Effector memory CD4-positive, alpha-beta T cell (primary cell): ENCODE measurements at places on chromosomes 6 and 20.

DNA sequence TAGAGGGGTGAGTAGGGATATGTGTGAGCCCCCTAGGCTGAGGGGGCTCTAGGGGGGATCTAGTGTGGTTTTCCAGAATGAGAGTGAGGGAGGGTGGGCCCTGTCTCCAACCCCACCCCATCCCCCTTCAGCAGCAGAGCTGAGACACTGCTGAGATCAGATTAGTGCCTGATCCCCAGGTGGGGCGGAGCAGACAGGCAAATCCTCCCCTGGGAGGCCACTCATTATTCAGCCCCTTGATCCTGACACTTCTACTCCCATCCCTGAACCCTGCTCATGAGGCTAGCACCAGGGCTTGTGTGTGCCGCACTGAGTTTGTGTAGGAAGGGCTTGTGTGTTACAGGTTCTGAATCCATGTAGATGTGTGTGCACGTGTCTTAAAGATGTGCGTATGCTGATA lies 42.5 kb downstream of the SPDEF start:
- DNase-seq = no peak

DNA sequence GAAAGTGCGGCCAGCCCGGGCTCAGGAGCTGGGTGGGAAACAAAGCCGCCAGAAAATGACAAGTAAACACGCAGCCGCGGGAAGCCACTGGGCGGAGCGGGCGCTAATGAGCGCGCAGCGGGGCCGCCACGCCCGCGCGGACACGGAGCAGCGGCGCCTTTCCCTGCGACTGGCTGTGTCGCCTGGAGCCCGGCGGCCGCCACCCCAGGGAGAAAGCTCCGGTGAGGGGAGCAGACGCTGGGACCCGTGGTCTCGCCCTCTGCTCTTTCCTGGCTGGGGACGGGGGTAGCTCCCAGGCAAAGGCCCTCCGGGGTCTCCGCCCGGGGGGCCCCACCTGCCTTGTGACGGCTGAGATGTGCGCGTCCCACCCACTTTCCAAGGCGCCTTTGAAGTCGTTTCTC lies 54.9 kb downstream of the PRR18 start:
- DNase-seq = no peak

DNA sequence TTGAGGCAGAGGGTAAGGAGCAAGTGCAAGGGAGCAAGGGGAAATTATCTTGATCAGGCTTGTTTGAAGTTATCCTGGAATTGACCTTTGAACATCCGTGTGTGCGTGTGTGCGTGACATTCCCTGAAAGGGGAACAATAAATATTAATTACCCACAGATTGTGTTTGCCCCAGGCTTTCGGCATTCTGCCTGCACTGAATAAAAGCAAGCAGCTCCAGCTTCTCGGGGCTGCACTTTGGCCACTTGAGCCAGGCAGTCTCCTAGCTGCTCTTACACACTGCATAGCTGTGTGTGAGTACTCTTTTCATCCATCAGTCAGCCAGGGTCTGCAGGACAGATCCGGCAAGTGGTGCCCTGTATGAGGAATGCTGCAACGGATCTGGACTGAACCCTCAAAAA lies 107.7 kb upstream of the BTN3A2 start:
- DNase-seq = no peak

- no peak for DNase-seq
Observed at GRCh38 chr6:169983651-169984050, 232.2 kb downstream of the ERMARD start.

GRCh38 chr6:21965953-21966539 lies 330.8 kb downstream of the PRL start:
- DNase-seq = no peak

GRCh38 chr20:36872852-36873251 lies 3.1 kb upstream of the TLDC2 start:
- DNase-seq = no peak

DNA sequence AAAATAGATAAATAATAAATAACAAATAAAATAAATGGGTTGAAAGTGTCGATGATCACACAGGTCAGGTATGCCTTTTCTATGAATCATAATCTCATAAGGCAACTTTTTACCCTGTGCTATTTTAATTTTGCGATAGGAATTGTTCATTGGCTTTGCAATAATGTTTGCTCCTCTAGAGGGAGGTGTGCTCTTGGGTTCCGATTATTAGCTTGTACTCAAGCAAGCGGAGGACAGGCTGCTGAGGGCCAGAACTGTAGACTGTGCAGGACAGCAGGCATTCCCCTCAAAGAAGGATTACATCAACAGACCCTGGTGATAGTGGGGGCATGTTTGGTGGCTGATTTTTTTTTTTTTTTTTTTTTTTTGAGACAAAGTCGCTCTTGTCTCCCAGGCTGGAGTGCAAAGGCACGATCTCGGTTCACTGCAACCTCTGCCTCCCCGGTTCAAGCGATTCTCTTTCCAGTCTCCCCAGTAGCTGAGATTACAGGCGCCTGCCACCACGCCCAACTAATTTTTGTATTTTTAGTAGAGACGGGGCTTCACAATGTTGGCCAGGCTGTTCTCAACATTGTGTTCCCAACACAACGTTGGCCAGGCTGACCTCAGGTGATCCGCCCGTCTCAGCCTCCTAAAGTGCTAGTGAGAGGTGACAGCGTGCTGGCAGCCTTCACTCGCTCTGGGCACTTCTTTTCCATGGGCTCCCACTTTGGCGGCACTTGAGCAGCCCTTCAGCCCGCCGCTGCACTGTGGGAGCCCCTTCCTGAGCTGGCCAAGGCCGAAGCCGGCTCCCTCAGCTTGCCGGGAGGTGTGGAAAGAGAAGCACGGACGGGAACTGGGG lies 35.6 kb downstream of the RIOK1 start:
- DNase-seq = no peak

DNA sequence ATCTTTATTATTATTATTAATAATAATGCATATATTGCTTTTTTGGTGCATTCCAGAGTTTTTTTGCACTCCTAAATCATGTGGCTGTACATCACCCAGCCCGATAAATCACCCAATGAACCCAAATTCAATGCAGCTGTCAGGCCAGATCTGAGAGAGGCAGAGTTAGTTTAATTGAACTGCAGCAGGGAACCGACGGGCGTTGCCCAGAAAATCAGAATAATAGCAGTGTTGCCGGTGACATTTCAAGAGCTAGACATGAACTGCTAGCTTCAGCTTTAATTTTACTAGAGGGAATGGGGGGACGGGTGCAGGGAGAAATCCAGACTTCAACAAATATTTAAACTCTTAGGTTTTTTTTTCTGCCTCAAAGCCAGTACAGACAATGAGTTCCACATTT lies 135.0 kb downstream of the CLIC5 start:
- no peak for DNase-seq

- DNase-seq = no peak
Observed at GRCh38 chr20:56417911-56418310, 5.9 kb downstream of the CASS4 start.

GRCh38 chr6:90062667-90063066 lies 168.4 kb downstream of the GJA10 start:
- no peak for DNase-seq

GRCh38 chr20:13111249-13111911 lies 102.6 kb downstream of the SPTLC3 start:
- no peak for DNase-seq

- DNase-seq = no peak
Observed at GRCh38 chr20:20430066-20430465, 62.2 kb downstream of the INSM1 start.

DNA sequence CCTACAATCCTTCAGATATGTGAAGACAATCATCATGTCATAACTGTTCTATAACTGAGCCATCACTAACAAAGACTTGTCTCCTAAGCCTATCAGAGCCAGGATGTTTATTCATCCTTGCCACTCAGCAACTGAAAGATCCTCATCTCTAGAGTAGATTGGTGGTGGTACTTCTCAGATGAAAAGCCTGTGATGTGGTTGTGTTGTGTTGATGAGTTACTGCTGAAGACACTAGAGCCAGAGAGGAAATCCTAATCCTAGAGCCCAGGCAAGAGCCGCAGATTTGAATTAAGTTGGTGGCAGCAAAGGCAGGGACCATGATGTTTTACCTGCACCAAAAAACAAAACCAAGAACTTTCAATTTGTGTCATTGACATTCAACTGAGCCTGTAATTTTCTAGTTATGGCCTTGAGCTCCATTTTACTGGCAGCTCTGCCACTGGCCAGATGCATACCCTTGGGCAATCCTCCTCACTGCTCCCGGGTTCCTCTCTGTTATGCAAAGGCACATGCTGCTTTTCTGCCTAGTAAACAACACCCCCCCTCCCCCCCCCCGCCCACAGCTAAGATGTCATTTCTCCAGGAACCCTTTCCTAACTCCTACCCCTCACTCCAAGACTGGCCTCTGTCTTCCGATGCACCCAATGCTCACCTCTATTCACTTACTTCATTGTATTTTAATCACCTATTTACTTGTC lies 50.2 kb upstream of the REV3L start:
- DNase-seq = no peak

GRCh38 chr6:139824864-139825263 lies 450.4 kb upstream of the CITED2 start:
- no peak for DNase-seq

GRCh38 chr6:158865769-158866168 lies 46.6 kb upstream of the EZR start:
- no peak for DNase-seq

DNA sequence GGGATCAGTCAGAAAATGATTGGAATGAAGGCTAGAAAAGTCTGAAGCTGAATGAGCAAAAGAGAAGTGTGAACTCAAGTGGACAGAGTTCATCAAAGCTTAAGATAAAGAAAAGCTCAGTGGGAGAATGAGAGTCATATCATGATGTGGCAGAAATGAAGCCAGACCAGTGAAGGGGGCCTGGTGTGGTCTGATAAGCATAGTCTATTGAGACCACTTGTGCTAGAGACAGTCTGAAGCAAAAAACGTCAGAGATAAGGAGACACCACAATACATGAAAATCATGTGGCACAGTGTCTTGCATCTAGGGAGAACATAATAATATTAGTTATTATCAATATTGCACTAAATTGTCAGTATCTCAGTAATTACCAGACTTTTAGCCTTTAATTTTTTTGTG lies 601.5 kb downstream of the UTRN start:
- DNase-seq = no peak

GRCh38 chr20:43767686-43768474 lies 41.1 kb upstream of the GTSF1L start:
- DNase-seq = no peak

- no peak for DNase-seq
Observed at GRCh38 chr20:39853636-39854035, 835.4 kb downstream of the MAFB start.

DNA sequence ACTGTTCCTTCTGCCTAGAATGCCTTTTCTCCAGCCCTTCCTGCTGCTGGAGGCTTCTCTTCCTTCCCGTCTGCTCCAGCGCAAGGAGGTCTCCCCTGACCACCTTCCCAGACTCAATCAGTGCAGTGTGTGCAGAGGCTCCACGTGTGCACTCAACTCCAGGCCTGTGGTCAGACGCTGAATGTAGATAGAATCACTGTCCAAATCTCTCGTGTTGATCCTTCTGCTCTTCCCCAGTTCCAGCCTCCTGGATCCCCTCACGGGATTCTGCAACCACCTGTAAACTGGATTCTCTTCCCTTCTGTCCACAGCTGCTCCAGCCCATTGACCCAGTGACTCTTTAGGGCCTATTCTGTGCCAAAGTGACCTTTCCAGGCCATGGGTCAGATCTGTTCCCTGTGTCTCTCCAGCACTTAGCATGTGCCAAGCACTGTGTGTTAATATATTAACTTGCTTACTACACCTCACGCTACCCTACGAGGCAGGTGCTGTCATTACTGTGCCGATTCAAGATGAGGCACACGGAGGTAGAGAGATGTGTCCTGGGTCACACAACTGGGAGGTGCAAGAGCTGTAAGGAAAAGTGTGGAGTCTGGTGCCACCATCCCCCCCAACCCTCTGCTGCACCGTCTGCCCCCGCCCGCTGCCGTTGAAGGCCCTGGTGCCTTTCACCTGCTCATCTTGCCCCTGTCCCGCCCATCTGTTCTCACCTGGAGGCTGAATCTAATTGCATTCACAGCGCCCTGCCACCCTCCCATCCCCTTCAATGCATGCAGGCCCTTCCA lies 112.2 kb downstream of the SULF2 start:
- DNase-seq = no peak

GRCh38 chr20:56722042-56722441 lies 92.9 kb downstream of the TFAP2C start:
- DNase-seq = no peak

DNA sequence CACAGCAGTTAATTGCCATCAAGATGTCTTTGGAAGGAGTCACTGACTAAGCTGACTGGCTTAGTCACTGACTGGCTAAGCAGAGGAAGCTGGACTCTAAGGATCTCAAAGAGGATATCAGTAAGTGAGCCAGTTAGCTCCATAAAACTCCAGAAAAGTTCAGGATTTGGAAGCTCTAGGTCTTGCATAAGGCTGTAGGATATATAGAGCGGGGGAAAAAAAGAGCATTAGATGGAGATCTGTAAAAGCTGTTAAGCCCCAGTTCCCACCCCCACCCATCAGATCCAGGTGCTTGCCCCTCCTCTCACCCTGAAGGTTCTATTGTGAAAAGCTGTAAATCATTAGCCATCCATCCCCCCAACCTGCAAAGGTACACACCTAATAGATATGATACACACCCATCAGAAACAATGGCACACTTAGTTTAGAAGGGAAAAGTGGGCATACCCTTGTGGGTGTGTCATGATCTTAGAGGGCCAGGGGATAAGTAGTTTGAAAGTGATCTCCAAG lies 32.2 kb downstream of the CARMIL1 start:
- no peak for DNase-seq

DNA sequence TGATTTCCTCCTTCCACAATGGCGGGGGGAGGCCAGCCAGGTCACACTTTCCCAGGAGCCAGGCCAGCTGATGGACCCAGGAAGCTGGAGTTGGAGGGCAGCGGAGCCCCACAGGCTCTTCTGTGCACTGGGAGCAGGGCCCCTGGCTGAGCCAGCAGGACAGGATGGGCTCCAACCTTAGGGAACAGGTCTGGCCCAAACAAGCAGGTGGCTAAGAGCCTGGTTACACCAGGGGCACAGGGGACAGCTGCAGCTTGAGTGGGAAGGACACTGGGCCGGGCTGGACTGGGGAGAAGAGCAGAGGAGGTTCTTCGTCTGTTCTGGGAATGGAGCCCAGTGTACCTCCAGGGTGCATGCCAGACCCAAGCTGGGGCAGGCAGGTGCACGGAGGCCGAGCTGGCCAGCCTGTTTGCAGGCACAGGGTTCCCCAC lies 102.3 kb downstream of the DLL1 start:
- no peak for DNase-seq

- DNase-seq = no peak
Observed at GRCh38 chr6:104855507-104855906, 4.2 kb downstream of the HACE1 start.
